Activated CD8-positive, alpha-beta memory T cell treated with anti-CD3 and anti-CD28 coated beads, Interleukin-2, amount 10 ng/mL, durations not matched to agents 7 days and 5 days (primary cell): ENCODE measurements at places on chromosomes 2 and 18. TPM values are rescaled to one million over a fixed set of nuclear protein-coding genes. Genes with fewer than 3 reads are reported as not detected.

Gene SATB2
- total RNA-seq: not detected

Gene COL3A1
- total RNA-seq: not detected

Gene VWC2L
- not detected for total RNA-seq

Gene IL36B
- not detected for total RNA-seq

Gene SLC30A3
- 0.38 TPM for total RNA-seq

Gene CNGA3
- total RNA-seq: not detected

Gene CTNNA2
- total RNA-seq: not detected
